ENCODE measurements at places on chromosomes 7 and 10.

DNA sequence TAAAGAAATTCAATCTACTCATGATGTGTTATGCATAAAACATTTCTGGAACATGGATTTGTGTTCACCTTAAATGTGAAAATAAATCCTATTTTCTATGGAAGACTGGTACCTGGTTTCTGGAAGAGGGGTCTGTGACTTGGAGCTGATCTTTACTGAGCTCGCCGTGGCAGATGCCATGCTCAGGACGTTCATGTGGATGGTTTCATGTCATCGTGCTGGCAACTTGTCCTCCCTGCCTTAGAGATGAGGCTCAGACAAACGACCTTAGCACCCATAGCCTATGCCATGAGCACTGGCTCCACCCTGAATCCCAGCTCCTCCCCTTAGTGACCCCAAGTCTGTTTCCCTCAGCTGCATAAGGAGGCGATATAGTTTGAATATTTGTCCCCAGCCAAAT, 7.3 kb downstream of the PPIF start:
- DNase-seq, result no peak

- DNase-seq, result no peak
Measured at GRCh38 chr7:46880508-46881196, 701.3 kb downstream of the TNS3 start.

DNA sequence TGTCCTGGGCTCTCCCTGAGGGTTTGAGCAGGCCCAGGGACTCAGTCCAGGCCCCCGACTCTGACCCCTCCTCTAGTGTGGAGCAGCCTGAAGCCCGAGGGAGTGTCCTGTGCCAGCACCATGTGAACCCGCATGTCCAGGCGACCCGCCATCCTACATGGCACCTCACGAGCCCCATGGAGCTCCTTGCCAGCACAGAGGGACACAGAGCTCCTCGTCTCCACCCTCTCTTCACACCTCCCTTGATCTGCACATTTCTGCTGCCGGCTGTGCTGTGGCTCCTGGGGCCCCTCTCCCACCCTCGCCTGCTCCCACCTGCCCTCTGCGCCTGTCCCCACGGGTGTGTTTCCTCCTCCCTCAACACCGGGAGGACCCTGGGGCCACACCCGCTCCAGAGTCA, 103.5 kb downstream of the ADARB2 start:
- DNase-seq, result no peak

- DNase-seq, result peak; percentile 62
Measured at GRCh38 chr7:150974468-150975391, 3.4 kb downstream of the KCNH2 start.

GRCh38 chr10:78905015-78905956, 163.5 kb upstream of the ZMIZ1 start:
- DNase-seq, result no peak

GRCh38 chr7:27096768-27097514, 1.1 kb upstream of the HOXA1 start:
- DNase-seq, result no peak

GRCh38 chr7:12211711-12212485, 804 bp downstream of the TMEM106B start:
- no peak for DNase-seq

- peak; percentile 75 for DNase-seq
Measured at GRCh38 chr7:155002411-155003091, 373 bp downstream of the PAXIP1 start.

DNA sequence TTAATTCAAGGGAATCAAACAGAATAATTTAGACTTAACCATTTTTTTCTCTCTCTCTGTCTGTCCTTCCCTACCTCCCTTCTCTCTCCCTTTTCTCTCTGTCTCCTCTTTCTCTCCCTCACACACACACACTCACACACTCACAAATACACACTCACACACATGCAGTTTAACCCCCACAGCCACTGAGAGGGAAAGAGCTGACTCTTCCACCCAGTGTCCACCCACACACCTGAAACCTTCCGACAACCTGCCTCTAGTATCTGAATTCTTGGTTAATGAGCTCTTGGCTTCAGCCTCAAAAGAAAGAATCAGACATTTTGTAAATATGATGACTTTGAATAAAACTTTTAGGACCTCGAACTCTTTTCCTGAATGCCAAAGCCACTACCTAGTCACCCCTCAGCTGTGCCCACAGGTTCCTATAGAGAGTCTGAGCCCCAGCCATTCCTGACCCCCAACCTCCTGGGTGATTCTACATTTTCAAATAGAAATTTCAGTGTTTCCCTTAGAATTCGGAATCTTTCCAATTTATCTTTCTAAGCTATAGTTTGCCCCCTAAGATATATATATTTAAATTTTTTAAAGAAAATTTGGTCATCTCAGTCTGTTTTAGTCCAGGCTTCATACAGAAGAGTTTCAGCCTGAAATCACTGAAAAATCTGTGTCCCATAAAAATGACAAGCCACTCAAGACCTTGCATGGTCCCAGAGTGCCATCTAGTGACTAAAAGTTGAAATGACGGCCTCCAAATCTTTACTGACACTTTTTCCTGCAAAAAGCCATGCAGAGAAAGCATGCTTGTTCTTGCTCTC, 202.8 kb downstream of the IPMK start:
- DNase-seq, result peak; percentile 0

GRCh38 chr10:113484487-113484886, 68.4 kb upstream of the HABP2 start:
- DNase-seq, result no peak

DNA sequence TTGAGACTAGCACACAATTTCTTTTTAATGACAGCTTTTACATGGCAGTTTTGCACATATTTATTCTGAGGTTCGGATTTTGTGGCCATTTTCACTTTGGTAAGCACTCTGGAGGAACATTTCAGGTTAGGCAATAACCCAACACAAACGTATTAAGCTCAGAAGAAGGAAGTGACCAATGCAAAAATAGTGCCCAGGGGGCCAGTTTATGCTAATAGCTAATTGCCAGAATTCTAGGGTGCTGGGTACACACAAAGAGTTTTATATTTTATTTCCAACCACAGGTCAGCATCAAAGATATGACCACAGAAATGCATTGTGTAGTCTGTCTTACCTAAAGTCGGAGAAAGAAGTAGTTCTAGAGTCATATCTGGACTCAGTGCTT, 8.4 kb upstream of the AGR2 start:
- DNase-seq, result no peak
